ENCODE measurements at places on chromosomes 5 and 9.

- no peak for DNase-seq
Measured at GRCh38 chr9:136329211-136329627, 1.9 kb downstream of the GPSM1 start.

DNA sequence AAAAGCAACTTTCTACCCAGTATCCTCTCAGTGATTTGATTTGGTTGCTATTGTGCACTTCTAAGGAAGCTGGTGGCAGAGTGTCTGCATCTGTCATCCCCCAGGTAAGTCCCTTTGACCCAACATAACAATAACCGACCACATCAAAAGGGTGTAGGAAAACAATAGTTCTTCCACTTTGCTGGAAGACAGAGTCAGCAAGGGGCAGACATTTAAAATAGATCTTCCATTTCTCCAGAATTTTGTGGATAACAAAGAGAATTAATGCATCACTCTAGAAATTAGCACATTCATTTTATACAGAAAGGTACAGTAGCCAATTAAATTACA is 177.5 kb downstream of the EBF1 start:
- DNase-seq: no peak

DNA sequence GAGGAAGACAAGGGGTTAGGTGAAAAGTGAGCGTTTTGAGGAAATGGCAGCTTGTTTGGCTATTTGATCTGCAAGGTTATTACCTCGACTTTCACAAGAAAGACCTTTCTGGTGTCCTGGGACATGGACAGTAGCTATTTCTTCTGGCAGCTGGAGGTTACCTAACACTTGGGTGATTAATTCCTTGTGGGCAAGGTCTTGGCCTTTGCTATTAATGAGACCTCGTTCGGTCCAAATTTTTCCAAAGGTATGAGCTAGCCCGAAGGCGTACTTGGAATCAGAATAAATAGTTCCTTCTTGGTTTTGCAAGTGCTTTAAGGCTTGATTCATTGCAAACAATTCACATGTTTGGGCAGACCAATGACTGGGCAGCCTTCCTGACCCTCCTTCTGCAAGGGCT is 4.9 kb downstream of the GTF3C5 start:
- DNase-seq: no peak

GRCh38 chr5:76175051-76175666 is 92.0 kb downstream of the SV2C start:
- DNase-seq: peak; percentile 67
